AML-193 (cell line): ENCODE measurements at places on chromosomes 5 and 9.

DNA sequence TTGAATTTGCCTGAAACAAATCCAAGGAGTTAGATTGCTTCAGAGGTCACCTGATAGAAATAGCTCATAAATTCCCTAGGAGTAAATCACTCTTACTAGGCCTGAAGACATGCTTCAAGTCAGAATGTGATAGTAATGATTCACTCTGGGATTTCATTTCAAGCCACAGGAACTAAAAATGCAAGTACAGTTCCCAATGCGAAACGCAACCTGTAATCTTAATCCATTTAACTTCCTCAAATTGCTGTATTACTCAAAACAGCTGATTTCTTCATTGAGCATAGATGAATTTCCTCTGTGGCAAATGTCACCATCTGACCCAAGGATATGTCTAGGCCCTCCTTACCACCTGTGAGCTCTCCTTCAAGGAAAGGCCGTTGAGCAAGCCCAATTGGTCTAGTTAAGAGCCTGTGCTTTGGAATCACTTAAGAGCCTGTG, 32.1 kb upstream of the IL6ST start:
- DNase-seq: peak; percentile 86

GRCh38 chr5:59152701-59153245, 569.9 kb downstream of the RAB3C start:
- DNase-seq: no peak

GRCh38 chr5:118919016-118919415, 69.3 kb downstream of the DTWD2 start:
- no peak for DNase-seq

- no peak for DNase-seq
These were observed 3.3 kb downstream of the NCBP1 start for GRCh38 chr9:97636903-97637302.

DNA sequence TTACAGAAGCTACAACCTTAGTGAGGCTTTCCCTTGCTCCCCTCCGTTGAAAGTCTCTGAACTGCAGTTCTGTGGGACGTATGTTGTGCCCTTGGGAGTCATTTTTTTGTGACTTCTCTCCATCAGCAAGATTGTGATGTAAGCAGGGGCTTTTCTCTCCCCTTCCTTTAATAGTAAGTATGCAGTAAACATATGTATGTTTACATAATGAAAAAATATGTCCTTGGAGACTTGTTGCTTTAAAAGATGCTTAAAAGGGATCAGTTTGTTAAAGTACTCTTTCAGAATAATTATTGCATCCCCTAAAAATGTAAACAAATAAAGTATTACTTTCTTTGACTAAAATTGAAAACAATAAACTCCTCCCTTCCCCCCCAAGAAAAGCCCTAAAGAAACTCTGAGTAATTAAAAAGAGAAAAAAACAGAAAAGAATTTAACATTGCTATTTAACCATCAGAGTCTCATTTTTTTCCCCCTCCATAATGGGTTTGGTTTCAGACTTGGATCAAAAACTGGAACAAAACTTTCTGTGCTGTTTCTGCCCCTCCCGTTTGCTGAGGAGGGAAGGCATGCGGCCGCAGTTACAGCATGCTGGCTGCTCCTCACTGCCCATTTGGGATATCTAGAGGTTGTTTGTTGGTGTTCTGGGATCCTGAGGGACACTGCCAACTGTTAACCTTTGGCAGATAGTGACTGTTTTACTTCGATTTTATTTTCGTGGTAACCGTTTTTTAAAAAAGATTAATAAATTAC, 40.2 kb downstream of the TRIO start:
- no peak for DNase-seq

GRCh38 chr5:20335978-20336377, 348.0 kb upstream of the CDH18 start:
- no peak for DNase-seq

- no peak for DNase-seq
These were observed 35.2 kb upstream of the PITX1 start for GRCh38 chr5:135069016-135069770.

DNA sequence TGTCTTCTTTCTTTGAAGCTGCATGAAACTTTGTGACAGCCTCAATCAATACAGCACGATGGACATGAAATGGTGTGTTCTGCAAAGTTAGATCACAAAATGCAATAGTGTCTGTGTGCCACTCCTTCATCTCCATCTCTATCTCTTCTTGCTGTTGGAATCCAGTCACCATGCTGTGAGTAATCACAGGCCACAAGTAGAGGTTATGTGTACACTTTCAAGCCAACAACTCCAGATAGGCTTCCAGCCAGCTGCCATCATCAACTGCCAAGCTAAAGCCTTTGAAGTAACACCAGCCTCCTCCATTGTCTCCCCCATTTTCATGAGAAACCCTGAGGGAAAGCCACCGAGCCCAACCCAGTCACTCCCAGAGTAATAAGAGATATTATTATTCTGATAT, 360.6 kb downstream of the PTPRD start:
- DNase-seq: no peak

DNA sequence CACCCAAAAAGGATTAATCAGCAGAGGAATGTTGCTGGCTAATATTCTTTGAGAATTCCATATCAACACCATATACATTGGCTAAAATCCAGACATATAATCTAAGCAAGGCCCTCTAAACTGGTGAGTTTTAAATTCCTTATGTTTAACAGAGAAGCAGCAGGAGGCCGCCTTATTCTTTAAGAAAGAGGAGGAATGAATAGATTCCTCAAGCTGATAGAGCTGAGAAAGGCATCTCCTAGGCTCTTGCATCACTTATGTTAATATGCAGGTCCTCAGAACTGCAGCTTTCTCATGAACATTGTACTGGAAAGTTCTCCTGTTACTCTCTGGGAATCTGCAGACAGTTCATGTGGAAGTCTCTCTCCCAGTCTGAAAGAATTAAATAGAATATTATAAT, 20.1 kb upstream of the SMARCA2 start:
- no peak for DNase-seq

GRCh38 chr5:15959370-15960164, 220.0 kb downstream of the MARCHF11 start:
- DNase-seq: no peak

GRCh38 chr5:67957374-67957773, 258.2 kb upstream of the PIK3R1 start:
- DNase-seq: no peak
